ENCODE measurements at places on chromosomes 12 and 14.

GRCh38 chr12:27289414-27289813 lies 43.2 kb upstream of the BMAL2 start:
- DNase-seq: no peak

DNA sequence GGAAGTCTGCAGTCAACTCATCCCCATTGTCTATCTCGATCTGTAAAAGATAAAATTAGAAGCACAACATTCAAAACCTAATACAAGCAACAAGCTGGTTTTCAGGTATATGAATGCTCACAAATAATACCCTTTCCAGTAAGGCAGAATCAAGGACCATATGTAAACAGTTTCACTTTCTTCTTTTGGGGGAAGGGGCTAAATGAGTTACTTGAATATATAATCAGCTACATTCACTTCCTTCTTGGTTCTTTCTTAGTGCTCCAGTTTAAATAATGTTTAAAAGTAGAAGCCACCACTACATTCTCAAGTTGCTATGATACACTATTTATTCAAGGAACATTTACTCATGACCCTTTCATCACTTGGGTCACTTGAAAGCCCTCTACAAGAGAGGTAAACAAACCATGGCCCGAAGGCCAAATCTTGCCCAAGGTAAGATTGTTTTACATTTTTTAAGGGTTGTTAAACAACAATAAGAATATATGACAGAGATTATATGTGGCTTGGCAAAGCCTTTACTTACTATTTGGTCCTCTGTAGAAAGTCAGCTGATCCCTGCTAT lies 10.3 kb downstream of the TWF1 start:
- DNase-seq: no peak

DNA sequence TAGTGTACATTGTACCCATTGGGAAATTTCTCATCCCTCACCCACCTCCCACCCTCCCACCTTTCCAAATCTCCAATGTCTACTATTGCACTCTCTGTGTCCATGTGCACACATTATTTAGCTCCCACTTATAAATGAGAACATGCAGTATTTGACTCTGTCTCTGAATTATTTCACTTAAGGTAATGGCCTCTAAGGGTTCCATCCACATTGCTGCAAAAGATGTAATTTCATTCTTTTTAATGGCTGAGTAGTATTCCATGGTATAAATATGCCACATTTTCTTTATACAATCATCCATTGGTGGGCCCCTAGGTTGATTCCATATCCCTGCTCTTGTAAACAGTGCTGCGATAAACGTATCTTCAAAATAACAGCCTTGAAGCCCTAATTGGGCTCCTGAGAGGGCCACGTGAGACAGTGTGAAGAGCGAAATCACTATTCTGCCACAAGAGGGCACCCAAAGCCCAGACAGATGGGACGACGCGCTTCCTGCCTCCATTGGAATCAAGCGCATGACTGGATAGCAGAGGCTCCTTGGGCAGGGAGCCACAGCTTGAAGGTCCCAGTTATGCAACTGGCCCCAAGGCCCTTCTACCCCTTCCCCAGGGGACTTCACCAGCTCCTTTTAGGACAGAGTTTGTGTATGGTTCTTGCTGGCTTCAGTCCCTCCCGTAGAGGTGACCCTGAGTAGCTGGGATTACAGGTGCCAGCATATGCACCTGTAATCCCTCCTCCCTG lies 21.3 kb upstream of the CD27 start:
- peak; percentile 93 for DNase-seq

DNA sequence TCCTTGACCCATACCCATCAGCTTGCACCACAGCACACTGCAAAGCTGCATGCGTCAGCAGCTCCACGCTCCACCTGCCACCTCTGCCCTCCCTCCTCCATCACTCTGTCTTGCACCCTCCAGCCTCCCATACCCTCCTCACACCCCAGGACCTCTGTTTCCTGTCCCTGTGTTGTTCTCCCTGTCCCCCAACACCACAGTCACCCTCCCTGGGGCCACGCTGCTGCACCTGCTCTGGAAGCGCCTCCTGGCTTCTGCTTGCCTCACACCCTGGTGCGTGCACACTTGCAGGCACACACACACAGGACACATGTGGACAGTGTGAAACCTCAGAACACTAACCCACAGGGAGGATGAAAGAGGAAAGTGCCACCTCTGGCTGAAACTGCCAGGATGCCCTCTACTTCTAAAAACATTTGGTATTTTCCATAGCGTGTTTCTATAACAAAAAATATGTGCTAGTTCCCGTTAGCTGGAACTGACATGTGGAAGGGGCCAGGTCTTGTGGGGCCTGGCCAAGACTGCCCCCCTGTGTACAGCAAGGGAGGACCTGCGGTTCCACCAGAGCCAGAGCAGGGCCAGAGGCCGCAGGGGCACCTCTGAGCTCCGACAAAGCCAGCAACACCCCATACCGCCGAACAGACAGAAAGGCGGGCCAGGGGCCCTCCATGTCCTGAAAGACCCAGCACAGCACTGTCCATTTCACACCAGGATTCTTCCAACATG lies 10.0 kb downstream of the BRF1 start:
- no peak for DNase-seq

- DNase-seq: no peak
Observed at GRCh38 chr14:29895591-29896083, 32.0 kb downstream of the PRKD1 start.

- DNase-seq: peak; percentile 33
Observed at GRCh38 chr14:68607081-68607866, 185.6 kb downstream of the ZFP36L1 start.

DNA sequence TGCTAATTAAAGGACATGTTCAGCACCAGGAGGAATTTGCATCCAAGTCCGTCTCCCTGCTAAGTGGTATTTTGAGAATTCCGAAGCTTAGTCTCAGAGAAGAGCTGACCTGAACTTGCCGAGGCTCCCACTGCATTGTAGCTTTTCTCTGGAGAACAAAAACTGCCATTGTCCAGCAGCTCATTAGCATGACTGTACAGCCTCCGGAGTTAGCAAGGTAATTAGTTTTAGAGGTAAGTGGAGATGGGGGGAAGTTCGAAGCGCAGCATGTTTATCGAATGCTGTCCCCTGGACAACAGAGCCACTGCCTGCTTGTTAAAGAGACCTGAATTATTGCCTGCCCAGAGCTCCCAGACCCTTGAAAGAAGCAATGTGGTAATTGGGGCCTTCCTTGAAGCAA lies 160.3 kb upstream of the PELI2 start:
- DNase-seq: no peak

DNA sequence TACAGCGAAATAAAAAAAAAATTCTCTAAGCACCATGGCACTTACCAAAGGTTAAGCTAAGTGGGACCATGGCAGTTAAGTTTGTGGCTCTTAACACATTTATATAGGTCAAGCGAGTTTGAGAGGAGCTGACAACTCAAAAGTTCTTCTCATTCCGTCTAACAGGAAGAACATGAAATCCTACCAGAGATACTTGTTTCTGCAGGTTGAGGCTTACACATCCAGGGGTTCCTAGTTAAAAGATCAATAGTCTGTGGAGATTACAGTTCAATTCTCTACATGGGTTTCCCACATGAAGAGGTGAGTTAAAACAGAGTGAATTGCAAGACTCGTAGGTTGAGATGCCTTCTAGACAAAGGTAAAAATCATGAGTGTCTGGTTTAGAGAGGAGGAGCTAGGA lies 142.6 kb downstream of the EMP1 start:
- no peak for DNase-seq

DNA sequence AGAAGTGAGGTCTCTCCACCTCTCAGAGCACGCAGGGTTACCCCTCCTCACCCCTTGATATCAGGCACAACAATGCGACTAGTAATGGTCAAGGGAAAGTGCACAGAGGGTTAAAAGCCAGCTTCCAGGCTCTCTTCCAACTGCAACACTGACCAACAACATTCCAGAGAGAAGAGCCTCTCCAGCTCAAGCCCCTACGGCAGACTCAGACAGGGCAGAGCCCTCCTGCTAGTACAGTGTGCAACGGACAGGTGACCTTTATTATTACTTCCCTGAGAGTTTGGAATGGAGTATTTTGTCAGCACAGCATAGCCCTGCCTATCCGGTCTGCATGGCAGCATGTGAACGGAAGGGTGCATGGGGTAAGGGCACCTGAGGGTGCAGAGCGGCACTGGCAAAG lies 73.0 kb downstream of the PTPN21 start:
- no peak for DNase-seq

DNA sequence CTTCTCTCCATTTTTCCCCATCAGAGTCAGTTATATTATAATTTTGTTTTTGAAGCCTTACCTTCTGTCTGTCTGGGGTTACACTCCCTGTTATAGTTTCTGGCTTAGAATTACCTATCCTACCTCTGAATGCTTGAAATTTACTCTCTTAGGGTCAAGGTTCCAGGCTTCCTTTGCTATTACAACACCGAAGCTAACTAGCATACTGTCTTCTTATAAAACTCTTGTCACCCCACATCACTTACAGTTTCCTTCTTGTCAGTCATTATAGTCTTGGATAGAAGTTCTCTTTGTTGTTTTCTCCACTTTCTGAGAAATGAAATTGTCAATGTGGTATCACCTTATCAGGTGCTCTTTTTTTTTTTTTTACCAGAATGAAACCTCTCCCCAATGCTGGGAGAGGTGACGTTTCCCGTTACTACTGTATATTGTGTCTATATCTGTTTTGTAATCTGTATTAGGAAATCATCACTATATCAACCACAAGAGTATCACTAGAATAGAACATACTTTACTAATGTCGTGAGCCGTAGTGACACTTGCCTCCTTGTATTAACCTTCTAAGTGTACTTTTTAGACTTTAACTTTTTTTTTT lies 69.2 kb upstream of the PSMA6 start:
- DNase-seq: no peak

DNA sequence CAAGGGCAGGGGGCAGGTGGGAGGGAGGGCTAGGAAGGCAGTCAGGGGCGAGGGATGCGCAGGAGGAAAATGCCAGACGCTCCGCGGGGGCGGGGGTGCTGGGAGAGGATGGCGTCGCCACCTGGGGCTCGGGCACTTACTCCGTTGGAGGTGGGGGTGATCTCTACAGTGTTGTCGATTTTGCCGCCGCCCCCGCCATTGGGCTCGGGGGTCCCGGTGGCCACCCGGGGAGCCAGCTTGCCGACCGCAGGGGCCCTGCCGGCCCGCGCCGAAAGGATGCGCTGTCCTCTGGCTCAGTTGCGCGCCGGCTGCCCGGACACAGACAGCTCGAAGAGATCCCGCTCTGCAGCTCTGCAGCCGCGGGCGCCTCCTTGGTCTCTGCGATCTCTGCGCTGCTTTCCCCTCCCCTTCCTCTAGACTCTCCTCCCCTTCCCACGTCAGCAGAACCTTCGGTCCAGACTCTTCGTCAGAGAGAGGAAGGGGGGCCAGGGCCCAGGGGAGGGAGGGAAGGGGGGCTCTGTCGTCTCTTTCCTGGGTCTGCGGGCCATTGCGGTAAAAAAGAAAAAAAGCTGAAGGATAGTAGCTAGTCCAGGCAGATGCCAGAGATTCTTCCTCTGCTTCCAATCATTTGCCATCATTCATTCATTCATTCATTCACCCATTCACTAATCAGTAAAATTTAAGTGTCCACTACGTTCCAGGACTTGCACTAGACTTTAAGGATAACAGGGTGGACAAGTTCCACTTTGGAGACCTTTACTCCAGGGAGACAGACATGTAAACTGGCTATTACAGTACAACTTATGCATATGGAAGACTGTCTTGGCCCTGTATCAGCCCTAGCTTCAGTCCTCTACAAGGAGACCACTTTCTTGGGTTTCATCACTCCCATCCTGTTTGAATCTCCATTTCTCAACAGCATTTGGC lies at the start of gene SLC22A17:
Gene SLC22A17, minus strand, starts transcription at position 382 of the 927 bp plus-strand sequence.
- peak; percentile 88 for DNase-seq

GRCh38 chr12:78795934-78796445 lies 68.6 kb upstream of the SYT1 start:
- DNase-seq: no peak

DNA sequence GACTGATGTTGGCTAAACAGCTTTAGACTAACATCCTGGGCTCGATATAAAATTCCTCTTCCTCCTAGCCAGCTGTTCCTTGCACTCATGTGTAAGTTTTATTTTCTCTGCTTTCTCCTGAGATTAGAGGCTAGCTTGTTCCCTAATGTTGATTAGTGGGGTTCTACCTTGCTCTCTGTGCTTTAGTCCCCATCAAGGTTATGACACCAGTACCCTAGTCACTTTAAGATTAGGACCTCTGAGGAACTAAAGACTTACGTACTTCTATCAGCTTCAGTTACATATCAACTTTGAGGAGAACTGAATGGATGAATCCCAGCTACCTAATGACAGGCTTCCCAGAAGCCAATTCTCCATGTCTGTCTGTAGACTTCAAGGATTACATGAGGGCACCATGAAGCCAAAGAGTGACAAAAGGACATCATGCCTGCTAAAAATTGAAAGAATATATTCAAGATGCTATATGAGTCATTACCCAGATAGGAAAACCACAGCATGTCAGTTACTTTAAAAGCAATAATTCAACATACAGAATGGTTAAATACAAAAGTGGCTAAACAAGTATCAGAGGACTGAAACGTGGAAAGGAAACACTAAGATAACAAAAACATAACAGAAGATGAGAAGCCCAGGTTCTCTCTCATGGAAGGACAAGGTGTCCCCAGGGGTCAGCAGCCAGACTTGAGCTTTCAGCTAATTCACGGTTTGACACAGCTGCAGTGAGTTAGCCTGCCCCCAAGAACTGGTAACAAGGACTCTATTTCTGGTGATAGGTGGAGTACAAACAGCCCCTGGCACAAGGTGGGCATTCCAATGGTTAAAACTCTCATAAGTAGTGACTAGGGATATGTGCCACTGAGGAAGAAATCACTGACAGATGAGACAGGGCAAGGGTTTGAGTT lies 20.4 kb downstream of the ADAM20 start:
- DNase-seq: no peak

- peak; percentile 94 for DNase-seq
Observed at GRCh38 chr14:91229743-91230200, 14.7 kb downstream of the GPR68 start.

DNA sequence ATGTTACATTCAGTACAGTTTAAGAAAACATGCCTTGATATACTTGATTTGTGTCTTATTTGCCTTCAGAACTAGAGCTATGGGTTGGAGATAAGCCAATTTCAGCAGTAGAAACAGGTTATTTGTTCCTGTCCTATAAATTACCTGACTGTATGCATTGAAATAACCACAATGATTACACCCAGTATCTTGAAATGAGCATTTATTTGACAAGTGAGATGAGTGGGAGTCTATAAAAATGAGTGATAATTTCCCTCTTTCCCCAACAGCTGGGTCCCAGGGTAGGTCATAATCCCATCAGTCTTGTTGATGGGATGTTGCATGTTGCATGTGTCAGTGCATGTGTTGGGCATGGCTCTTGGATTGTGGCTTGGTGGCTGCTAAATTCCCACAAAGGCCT lies 3.7 kb downstream of the TAS2R42 start:
- no peak for DNase-seq

- DNase-seq: no peak
Observed at GRCh38 chr12:19901841-19902240, 462.5 kb downstream of the AEBP2 start.

- DNase-seq: no peak
Observed at GRCh38 chr12:127515941-127516340, 751.0 kb upstream of the TMEM132C start.

DNA sequence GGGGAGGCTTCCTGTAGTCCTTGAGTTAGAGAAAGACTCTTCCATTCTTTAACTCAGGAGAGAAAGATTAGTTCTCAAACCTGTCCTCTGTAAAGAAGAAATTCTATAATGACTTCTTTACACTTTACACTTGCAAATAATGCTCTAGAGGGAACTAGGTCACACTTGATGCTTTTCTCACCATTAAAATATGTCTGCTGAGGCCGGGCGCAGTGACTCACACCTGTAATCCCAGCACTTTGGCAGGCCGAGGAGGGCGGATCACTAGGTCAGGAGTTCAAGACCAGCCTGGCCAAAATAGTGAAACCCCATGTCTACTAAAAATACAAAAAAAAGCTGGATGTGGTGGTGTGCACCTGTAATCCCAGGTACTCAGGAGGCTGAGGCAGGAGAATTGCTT lies 6.3 kb downstream of the NTN4 start:
- no peak for DNase-seq
